Left ventricle myocardium superior (tissue), 1 donor: ENCODE measurements at places on chromosomes 4 and X. TPM values are rescaled to one million over a fixed set of nuclear protein-coding genes. Genes with fewer than 3 reads are reported as not detected.

The RBM10 gene
- total RNA-seq = 32.9 TPM

The NSG1 gene
- 12.2 TPM for total RNA-seq

The ARHGEF38 gene
- total RNA-seq = not detected

The EXOC1L gene
- total RNA-seq = not detected

The TLR3 gene
- 6.3 TPM for total RNA-seq

The STK32B gene
- 1.4 TPM for total RNA-seq

The PCDH10 gene
- total RNA-seq = 0.05 TPM

The CTAG1B gene
- not detected for total RNA-seq

The LIMCH1 gene
- 232 TPM for total RNA-seq

The SMR3B gene
- not detected for total RNA-seq

The CLIC2 gene
- 13.6 TPM for total RNA-seq

The PPP2R3B gene
- total RNA-seq = 194 TPM

The CABS1 gene
- not detected for total RNA-seq

The THAP9 gene
- total RNA-seq = 5.3 TPM

The CLCN4 gene
- 30.0 TPM for total RNA-seq

The POLR2B gene
- 68.3 TPM for total RNA-seq

The HPGD gene
- 1.1 TPM for total RNA-seq

The PABPC1L2A gene
- total RNA-seq = not detected

The CXCL10 gene
- total RNA-seq = 1.2 TPM

The TCEAL3 gene
- total RNA-seq = 24.5 TPM

The FOXR2 gene
- total RNA-seq = not detected

The MGAT4D gene
- not detected for total RNA-seq

The CT55 gene
- total RNA-seq = not detected

The HTN3 gene
- not detected for total RNA-seq

The PDGFC gene
- total RNA-seq = 12.8 TPM

The GAGE1 gene
- not detected for total RNA-seq

The RTL3 gene
- 0.15 TPM for total RNA-seq

The WDR17 gene
- total RNA-seq = 0.25 TPM

The SLC30A9 gene
- 75.4 TPM for total RNA-seq

The TBC1D19 gene
- 6.5 TPM for total RNA-seq

The EREG gene
- 3.2 TPM for total RNA-seq

The ERAS gene
- not detected for total RNA-seq

The RAB41 gene
- total RNA-seq = not detected

The COX7B2 gene
- not detected for total RNA-seq

The GAB1 gene
- 90.7 TPM for total RNA-seq

The CT45A1 gene
- not detected for total RNA-seq

The TMPRSS11B gene
- total RNA-seq = not detected
